ENCODE measurements at places on chromosomes 16 and 17.

DNA sequence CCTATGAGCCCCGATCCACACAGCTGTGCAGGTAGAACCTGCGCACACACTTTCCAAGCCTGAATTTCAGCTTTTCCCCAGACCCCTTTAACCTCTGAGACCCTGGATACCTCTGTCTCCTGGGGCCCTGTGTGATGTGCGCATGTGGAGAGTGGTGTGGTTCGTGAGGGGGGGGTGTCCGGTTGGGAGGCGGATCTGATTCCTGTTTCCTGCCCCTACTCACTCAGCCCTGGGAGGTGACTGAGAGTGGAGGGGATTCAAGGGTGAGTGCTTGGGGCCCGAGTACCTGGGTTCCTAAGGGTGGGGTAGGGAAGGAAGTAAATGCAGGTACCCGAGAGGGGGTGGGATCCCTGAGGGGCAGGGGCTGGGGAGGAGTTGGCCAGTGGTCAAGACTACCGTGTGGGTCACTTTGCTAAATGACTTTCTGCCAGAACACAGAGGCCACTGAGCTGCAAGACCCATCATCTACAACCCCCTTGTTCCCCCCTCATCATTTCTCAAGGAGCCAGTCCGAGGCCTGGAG is 621 bp downstream of the ARHGEF15 start:
- no peak for DNase-seq

- DNase-seq = no peak
These were observed 18.4 kb upstream of the HOXB13 start for GRCh38 chr17:48746916-48747444.

DNA sequence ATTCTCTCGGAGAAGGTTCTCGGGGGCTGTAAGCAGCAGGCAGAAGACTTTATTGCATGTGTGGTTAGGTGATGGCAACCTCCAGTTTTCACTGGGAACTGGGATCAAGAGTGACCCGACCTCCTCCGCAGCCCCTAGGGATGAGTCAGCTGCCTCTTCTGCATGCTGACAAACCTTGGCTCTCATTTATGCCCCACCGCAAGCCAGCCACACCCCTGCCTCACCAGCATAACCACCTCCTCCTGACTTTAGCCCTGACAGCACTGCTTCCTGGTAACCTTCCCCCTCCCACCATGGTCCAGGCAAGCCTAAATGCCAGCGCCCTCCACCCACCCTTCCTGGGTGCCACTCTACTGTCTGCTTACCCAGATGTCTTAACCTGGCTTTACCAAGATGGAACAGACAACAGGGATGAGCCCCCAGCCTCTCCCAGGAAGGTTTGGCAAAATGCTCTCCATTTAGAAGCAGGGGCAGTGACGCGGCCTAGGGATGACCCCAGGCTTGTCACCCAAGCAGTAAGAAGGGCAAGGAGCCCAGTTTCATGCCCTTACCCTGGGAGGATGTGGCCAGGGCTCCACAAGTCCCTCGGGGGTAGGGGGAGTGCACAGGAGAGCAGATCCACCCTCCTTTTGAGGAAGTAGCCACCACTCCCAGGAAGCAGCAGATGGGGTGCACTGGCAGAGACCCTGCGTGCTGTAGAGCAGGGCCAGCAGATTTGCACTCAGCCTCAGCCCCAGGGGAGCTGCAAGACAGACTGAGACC is 73.5 kb downstream of the GOSR1 start:
- DNase-seq = no peak

DNA sequence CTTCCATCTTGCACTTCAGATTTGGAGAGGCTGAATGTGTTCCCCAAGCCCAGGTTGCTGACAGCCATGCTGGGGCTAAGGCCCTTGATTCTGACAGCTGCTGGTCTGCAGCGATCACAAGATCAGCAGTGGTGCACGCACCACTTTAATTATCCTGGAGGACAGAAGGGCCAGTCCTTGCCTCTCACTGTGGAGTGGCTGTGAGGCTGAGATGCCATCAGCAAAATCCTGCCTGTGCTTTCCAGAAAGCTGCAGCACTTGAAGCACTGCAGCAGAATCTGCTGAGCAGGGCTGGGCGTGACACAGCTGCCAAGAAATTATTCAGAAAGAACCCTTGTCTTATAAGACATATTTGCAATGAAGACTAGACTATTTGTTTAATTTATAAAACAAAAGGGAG is 37.1 kb downstream of the NUP93 start:
- DNase-seq = no peak

GRCh38 chr17:251531-251930 is 70.1 kb upstream of the DOC2B start:
- DNase-seq = no peak

GRCh38 chr16:66167564-66168291 is 198.8 kb upstream of the CDH5 start:
- no peak for DNase-seq
